ENCODE measurements at places on chromosomes 6 and 20.

GRCh38 chr20:60055740-60056139, 97.5 kb downstream of the CDH26 start:
- peak; percentile 39 for DNase-seq

DNA sequence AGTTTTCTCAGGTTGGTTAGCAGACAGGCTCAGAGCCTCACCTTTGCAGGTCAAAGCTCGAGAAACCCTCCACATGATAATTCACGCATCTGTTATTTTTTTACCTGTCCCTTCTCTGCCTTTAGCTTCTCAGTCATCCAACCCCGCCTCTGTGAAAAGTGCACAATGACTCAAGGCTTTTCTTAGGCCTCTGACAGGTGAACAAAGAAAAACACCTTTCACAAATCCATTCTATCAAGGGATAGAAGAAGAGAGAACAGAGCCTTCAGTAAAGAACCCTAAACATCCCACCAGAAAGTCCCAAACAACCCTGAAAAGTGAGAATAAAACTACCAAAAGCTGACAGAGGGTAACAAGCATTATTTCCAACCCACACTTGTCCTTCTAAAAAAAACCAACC, 178.2 kb downstream of the GJA10 start:
- no peak for DNase-seq

DNA sequence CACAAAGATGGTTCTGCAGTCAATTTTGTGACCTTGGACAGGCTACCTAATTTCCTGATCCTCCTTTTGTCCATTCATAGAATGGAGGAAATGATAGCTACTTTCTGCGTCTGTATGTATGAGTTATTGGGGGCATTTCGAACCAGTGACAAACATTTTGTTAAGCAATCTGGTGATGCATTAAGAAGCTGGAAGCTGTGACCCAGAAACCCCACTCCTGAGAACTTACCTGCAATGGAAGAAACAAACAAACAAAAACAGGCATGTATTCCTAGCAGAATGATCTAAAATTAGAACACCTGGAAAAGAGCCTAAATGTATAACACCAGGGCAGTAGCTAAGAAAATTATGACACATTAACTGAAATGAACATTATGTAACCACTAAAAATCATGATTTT, 33.4 kb upstream of the PRND start:
- no peak for DNase-seq

- DNase-seq, result no peak
Observed at GRCh38 chr20:6590891-6591637, 176.4 kb upstream of the BMP2 start.

GRCh38 chr6:32845384-32845884, 1.6 kb upstream of the PSMB8 start:
- DNase-seq, result peak; percentile 42

GRCh38 chr6:3259491-3259958, 778 bp downstream of the PSMG4 start:
- DNase-seq, result peak; percentile 34

- DNase-seq, result no peak
Observed at GRCh38 chr20:41903586-41903985, 285.4 kb upstream of the CHD6 start.

DNA sequence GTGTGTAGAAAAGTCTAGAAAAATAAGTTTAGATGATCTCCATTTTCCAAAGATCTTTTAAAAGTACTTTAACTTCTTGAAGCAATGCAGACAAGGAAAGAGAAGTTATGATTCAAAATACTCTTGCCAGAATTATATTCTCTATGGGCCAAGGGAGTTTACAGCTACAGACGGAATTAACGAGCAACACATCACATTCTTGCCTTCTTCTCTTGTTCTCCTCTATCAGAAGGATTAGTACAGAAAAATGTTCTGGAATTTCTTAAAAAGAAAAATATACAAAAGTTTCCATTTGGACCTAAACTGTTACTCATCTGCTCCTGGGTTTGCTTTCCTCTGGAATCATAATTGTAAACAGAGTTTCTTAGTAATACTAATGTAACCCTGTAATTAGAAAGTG, 284.7 kb upstream of the HSF2 start:
- DNase-seq, result no peak

GRCh38 chr6:43339168-43339567, 30.3 kb downstream of the ZNF318 start:
- DNase-seq, result no peak

- no peak for DNase-seq
Observed at GRCh38 chr20:36591281-36591680, 14.3 kb upstream of the RAB5IF start.

DNA sequence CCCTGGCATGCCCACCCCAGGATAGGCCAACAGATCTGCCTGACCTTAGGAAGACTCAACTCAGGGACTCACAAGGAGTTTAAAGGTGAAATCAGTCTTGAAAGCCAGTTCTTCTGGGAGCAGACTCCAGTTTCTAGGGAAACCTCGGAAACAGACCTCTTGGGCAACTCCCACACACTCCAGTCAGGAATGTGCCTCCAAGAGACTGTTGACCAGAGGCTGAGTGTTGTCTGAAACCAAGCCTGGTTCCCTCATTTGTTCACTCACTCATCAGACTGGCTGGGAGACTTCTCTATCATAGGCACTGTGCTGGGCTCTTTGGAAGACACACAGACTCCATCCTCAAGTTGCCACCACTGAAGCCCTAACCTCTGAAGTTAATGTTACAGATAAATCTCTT, 1.8 kb downstream of the TREM1 start:
- DNase-seq, result no peak

DNA sequence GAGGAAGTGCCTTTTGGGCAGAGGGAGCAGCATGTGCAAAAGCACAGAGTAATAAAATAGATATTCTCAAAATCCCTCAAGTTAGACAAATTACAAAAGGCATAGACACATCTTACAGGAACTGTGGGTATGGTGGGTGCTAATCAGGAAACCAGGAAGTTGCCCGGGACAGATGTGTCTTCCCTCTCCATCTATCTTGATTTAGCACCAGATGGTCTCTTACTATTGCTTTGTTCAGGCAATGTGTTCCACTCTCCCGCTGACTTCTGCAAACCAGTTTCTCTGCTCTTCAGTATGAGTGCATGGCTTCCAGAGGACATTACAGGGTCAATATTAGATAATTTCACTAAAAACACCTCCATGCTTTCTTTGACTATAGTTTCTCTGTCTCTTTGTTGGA, 13.2 kb downstream of the CITED2 start:
- DNase-seq, result no peak

DNA sequence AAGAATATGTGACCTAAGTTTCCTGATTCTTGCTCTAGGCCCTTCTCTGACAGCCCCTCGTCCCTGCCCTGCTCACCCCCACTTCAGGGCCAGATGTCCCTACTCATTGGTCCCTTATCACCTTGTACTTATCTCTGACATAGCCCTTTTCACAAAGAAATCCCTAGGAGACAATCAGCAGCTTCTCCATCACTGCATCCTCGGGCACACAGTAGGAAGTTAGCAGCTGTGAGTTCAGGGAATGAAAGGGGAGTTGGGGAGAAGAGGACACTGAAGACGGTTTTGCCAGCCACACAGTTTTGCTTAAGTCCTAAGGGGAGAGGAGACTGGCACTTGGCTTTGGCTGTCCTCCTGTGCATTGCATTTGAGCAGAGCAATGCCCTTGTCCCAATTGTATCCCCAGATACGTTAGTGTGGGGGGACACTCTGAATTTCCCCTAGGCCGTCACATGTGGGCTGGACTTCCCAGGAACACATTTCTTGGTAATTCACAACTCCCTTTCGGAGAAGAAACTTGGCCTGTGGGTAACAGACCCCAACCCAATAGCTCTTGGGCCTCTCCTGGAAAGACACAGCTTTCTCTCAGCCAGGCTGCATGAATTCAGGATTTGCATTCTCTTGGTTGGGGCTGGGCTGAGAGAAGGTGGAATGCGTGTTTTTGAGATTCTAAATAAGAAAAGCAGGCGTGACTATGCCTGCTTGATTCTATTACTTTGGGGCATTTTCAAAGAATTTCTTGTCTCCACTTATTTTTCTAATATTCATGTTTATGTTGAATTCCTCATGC, 177.6 kb downstream of the UST start:
- no peak for DNase-seq

GRCh38 chr20:60104993-60105803, 147.0 kb downstream of the CDH26 start:
- no peak for DNase-seq

DNA sequence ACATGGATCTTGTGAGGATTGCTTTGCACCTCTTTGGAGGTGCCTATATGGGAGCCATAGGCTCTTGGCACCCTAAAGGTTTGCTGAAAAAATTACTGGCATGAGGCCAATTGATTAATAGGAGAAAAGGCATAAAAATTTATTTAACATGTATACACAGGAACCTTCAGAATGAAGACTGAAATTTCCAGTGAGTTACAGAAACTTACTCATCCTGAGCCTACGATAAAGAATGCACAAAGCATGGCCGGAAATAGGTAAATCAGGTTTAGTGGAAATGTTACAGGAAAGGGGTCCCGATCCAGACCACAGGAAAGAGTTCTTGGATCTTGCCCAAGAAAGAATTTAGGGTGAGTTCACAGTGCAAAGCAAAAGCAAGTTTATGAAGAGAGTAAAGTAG, 625.3 kb downstream of the MMUT start:
- DNase-seq, result no peak

GRCh38 chr20:5835321-5835821, 85.2 kb downstream of the SHLD1 start:
- peak; percentile 23 for DNase-seq

- DNase-seq, result no peak
Observed at GRCh38 chr20:50600281-50600895, 90.2 kb downstream of the PTPN1 start.

DNA sequence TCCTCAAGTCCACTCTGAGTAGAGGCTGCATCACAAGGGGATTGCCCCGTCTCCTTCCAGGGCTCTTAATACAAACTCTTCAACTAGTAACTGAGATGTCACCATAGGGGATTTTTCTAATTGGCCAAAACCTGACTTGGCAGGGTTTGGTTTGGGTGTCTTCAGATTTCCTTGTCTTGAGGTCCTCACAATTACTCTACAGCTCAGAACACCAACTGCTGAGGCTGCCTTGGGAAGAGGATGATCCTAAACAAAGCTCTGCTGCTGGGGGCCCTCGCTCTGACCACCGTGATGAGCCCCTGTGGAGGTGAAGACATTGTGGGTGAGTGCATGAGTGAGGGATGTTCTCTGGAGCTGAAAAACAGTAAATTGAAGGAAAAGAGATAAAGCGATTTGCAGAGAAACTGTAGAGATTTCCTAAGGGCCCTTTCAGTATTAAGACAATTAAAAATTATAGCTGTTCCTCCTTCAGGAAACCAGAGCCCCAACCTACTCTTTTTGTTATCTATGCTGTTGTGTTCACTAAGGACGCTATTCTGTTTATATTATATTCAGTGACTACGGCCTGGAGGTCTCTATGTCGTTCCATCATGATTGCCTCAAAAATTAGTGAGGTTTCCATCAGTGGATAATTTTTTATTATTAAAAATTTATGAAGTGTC, at the start of gene HLA-DQA1:
Gene HLA-DQA1 (plus strand): TSS at position 188 of the 662 bp plus-strand sequence. CDS start 53 bp downstream, at position 241.
- no peak for DNase-seq

DNA sequence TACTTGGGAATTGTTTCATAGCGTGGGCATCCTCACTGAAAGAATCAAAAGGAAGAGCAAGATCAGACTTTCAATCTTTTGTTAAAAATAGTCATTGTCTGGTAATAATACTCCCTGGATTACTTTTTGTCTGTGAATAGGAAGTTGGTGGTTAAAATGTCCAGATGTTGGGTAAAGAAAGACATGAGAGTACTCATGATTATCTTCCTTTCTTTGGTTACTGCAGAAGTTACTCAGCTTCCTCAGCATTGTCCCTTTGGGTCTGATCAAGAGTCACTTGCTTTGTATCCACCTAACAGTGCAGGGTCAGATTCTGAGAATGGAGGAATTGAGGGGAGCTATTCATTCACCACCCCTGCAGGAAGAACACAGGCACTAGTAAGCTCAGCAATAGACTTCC, 54.6 kb downstream of the RIN2 start:
- no peak for DNase-seq

DNA sequence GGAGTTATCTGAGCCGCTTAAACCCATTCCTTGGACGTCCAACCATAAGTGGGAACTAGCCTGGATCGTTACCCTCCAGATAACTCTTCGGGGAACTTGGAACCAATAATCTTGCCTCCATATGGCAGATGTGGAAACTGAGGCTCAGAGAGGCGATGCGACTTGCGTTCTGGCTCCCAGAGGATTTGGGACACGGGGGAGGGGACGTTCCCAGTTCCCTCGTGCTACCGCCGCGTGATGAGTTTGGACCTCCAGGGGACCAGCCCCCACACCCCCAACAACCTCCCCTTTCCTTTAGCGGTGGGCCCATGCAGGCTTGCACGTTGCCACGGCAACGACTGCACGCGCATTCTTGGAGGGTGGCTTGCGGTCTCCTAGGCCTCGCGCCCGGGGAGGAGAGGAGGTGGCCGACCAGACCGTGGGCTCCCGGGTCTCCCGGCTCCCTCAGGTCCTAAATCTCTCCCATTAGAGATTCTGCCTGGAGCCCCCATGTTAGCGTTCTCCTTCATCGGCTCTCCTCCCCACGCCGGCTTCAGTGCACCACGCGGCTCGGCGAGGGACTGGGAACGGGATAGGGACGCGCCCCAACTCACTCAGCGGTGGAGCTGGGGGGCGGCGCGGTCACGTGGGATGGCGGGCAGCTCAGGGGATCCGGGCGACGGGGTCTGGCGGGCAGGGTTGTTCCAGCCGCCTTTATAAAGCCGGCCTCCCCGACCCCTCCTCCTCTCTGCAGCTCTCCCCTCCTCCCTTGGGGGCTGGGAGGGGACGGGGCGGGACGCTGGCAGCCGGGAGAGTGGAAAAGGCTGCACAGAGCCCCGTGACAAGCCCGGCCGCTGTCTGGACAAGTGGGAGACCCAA, at the start of gene PLTP:
Gene PLTP (minus strand): TSS at position 670 of the 858 bp plus-strand sequence. CDS start 703 bp downstream, outside the sequence.
- peak; percentile 26 for DNase-seq

DNA sequence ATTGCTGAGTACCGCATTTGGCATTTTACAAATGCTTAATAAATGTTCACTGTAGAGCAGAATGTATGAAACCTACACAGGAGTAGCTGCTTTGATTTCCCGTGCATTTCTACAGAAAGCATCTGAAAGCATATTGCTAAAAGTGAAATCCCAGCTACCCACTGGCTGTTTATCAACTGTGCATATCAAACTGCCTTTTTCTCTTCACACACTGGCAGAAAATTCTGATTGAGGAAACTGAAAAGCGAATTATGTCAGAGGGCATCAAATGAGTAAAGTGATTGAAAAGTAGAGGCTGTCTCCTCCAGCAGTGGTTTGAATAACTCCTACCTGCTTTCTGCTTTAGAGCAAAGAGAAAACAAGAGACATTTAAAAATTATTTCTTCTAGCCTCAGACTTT, 28.0 kb downstream of the STX11 start:
- DNase-seq, result no peak

GRCh38 chr6:148193063-148193680, 149.5 kb upstream of the SASH1 start:
- no peak for DNase-seq

Data from activated naive CD4-positive, alpha-beta T cell treated with Interleukin-2 at 50 U/mL for 16 hours (primary cell).